ENCODE measurements at places on chromosomes 2 and 18.

- DNase-seq: peak; percentile 87
Observed at GRCh38 chr2:3257166-3257565, 120.5 kb downstream of the EIPR1 start.

DNA sequence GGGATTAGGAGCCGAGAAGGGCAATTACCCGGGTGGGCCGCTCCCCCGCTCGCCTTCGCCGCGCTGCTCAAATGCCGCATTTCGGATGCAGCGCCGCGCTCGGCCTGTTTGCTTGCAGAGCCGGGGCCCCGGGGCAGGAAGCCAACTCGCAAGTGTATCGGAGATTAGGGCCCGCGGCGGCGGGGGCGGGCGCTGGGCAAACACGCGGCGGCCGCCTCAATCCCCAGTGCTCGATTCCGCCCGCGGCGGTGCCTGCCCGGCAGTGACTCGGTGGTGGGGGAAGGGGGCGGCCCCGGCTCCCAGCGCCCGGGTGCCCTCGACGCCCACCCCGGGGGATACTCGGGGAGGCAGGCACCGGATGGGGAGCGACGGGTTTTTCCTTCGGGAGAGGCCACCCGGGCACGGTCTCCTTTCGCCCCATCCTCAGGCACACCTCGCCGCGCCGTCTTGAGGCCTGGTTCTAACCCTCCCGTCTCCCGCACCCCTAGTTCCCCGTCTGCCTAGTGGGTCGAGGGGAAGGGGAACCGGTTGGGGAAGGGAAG lies 26.6 kb upstream of the NOTO start:
- DNase-seq: peak; percentile 81

GRCh38 chr2:26605999-26606846 lies 34.9 kb downstream of the CIB4 start:
- no peak for DNase-seq

GRCh38 chr18:37453752-37454151 lies 111.8 kb downstream of the CELF4 start:
- DNase-seq: no peak

DNA sequence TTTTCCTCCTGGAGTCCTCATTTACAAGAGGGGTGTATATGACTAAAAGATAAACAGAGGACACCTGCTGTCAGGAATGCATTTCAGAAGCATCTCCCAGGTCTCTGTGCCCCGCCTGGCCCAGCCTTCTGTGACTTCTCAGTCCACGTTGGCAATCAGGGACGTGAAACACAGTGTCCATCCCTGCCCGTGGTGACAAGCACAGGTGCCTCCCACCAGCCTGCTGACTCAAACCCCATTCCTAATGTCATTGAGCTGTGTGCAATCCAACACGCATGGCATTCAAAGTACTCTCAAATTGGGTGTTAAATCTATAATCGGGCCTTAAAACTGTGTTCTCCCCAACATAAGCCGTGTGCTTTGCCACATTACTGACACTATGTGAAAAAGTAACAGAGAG lies 343.2 kb downstream of the EIPR1 start:
- no peak for DNase-seq

GRCh38 chr2:235707411-235708096 lies 213.7 kb downstream of the AGAP1 start:
- no peak for DNase-seq

DNA sequence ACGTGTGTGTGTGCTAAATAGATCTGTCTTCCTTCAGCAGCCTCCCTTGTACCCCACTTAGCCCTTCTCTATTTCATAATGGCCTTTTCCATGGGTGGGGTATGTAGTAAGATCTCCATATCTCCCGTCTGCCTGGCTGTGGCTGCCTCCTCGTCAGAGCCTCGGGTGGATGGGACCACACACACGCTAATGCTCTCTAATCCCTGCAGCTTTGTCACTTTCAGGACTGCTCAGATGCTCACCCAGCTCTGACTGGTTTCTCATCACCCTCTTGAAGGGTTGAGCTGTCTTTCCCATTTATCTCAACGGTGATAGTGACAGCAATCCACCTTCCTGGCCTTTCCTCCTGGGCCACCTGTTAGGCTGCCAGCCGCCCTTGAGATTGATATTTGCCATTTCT lies 95.3 kb downstream of the DCC start:
- no peak for DNase-seq

DNA sequence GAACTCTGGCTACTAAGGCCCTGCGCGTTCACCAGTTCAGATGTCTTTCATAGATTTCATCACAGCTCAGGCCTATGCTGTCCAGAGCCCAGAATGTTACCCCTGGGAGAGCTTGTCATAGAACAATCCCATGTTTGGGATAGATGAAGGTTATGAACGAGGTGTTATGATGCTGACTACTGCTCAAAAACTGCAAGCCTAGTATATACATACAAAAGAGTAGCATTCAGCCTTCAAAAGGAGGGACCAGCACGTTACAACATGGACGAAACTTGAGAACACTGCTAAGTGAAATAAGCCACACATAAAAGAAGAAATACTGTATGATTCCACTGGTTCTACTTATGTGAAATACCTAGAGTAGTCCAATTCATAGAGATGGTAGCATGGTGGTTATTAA lies 401.9 kb downstream of the NBAS start:
- no peak for DNase-seq

DNA sequence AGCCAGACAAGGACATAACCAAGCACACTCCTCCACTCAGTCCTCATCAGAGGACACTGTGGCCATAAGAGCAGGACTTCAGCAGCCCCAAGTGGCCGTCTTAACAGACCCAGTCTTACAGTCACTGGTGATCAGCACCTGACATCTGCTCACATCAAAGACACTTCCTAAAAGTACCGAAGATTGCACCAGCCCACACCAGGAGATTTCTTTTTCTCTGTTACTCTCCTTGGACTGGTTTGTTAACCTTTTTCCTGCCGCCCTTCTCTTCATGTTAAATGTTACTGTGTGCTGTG lies 44.1 kb downstream of the MRPS5 start:
- no peak for DNase-seq

DNA sequence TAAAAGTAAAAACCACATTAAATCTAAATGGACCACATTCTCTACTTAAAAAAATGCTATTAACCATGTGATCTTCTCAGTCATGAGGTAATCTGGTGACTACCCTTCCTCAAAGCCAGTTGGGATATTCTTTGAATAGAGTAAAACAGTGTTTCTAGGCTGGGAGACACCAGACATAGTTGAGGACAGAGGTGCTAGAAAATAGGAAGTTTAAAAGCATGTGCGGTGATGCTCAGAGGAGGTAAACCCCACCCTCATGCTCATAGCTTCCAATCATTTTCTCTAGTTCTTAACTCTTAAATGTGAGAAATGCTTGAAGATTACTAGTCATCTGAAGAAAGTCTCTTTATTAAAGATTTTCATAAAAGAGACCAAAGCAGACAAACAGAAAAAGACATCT lies 30.7 kb upstream of the ELAC1 start:
- no peak for DNase-seq

DNA sequence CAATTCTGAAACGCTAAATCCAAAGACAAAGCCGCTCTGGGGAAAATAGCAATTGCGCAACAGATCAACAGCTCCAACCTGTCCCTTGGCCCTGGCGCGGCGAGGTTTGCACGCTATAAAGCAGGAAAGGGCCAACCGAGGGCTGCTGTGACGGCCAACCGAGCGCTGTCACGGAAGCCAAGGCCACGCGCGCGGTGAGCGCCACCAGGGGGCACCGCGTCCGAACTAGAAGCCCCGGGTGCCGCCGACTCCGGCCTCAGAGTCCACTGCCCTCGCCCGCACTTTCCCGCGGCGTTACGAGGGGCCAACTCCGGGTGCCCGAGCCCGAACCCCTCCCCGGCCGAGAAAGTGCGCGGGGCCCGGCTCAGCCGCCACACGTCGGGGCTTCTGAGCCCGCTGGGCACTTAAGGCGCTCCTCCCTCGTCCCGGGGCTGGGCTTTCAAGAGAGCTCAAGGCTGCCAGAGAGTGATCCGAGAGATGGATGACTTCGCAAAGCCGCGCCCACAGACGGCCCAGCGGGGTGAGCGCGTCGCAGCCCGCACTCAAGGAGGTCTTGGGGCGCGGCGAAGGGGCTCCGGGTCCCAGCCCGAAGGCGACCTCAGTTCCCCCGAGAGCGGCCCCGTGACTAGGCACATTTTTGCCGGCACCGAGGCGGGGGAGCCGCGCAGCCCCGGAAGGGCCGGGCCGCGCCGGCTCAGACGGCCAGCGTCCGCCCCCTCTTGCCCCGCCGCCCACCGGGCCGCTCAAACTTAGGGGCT lies 897 bp downstream of the NFE2L2 start:
- DNase-seq: peak; percentile 100

- no peak for DNase-seq
Observed at GRCh38 chr2:28475088-28475595, 20.7 kb upstream of the PLB1 start.

- DNase-seq: no peak
Observed at GRCh38 chr18:55462652-55463051, 125.3 kb downstream of the TCF4 start.

GRCh38 chr18:23990474-23991410 lies 23.8 kb upstream of the TTC39C start:
- peak; percentile 28 for DNase-seq

- DNase-seq: peak; percentile 66
Observed at GRCh38 chr2:40097691-40098385, 318.8 kb upstream of the THUMPD2 start.

GRCh38 chr2:95289253-95289652 lies 7.9 kb upstream of the KCNIP3 start:
- DNase-seq: no peak

GRCh38 chr2:178630581-178630980 lies 150.3 kb downstream of the PLEKHA3 start:
- DNase-seq: no peak

DNA sequence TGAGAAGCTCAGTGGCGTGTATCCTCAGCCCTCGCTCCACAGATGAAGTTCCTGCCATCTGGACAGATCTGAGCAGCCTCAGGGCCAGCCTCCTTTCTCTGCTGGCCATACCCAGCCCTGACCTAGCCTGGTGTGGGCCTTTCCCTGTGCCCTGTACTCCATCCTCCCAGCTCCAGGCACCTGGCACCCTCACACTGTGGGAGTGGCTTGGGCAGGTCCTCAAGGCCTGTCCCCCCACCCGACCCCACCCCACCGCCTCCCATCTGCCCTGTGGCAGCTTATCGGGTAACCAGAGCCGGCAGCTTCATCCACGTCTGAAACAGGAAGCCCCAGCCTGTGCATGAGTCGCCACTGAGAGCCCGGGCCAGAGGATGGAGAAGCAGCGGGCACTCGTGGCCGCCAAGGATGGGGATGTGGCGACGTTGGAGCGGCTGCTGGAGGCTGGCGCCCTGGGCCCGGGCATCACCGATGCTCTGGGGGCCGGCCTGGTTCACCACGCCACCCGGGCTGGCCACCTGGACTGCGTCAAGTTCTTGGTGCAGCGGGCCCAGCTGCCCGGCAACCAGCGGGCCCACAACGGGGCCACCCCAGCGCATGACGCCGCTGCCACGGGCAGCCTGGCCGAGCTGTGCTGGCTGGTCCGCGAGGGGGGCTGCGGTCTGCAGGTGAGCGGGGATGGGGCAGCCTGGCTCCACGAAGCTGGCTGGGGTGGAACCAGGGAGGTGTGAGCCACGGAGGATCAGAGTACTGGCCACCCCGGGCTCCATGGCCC lies at the start of gene ESPNL:
TSS of gene ESPNL (plus strand) at position 292 of the 772 bp plus-strand sequence. CDS start at position 372, 80 bp downstream.
- DNase-seq: no peak

DNA sequence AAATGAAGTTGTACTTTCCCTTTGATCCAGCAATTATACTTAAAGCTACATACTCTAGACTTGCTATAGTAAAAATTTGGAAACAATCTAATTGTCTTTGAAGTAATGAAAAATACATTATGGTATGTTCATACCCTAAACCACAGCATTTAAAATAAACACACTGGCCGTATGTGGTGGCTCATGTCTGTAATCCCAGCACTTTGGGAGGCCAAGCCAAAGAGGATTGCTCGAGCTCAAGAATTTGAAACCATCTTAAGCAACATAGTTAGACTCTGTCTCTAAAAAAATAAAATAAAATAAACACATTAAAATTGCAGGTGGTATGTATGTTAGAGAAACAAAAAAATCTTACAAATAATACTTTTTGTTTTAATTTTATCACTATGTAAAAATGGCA lies 208.1 kb upstream of the KLHL14 start:
- DNase-seq: no peak

GRCh38 chr2:204116159-204116792 lies 179.7 kb downstream of the ICOS start:
- peak; percentile 46 for DNase-seq

- no peak for DNase-seq
Observed at GRCh38 chr18:11309172-11309571, 159.8 kb upstream of the PIEZO2 start.

DNA sequence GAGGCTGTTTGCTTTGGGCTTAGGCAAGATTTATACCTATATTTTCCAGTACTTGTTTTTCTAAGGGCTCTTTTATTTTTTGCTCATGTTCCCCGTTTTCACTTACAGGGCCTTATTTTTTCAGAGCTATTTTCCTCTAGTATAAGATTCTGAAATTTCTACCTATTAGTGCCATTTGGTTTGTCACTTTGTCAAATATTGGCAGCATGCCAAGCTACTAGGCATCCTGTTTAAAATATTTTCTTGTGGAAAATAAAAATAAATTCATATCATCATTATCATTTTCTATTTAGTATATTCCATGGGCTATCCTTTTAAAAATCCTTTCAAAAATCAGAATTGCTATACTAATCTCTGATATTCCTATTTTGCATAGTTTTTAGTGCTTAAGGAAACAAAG lies 64.8 kb upstream of the CHST9 start:
- DNase-seq: peak; percentile 2

GRCh38 chr2:38948387-38948882 lies 58.8 kb downstream of the ARHGEF33 start:
- no peak for DNase-seq

DNA sequence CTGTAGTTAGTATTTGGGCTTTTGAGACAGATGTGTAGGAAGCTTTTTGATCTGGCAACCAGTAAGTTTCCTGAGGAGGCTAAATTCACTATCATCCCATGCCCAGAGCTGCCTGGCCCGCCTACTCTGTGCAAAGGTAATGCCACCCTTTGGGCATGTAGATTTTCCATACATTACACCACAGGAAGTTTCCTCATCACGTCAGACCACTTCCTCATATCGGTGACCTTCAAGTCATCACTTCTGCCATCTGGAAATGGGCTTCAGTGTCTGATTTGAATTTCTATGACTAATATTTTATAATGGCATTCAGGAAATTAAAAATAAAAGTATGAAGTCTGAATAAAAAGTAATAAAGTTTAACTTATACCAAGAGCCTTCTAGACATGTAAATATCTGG lies 825.4 kb downstream of the DCDC2C start:
- no peak for DNase-seq

GRCh38 chr18:35455926-35456763 lies 41.6 kb downstream of the INO80C start:
- DNase-seq: no peak

All from astrocyte of the hippocampus (primary cell).